Left cardiac atrium (tissue), 4 donors: ENCODE measurements at places on chromosomes 11 and 22. TPM values are rescaled to one million over a fixed set of nuclear protein-coding genes. Genes with fewer than 3 reads are reported as not detected.

Gene RRM1
- 21.6 TPM for total RNA-seq

Gene CDON
- total RNA-seq: 13.6 TPM

Gene SEPTIN3
- total RNA-seq: 0.09 TPM

GRCh38 chr11:74321487-74322188 lies 10.2 kb upstream of the P4HA3 start:
- no peak for DNase-seq

GRCh38 chr11:31943056-31943780 lies 132.1 kb upstream of the PAX6 start:
- DNase-seq: no peak

Gene TMPRSS6
- total RNA-seq: not detected

Gene PHF21B
- total RNA-seq: 0.76 TPM

Gene MRGPRE
- not detected for total RNA-seq
